Transverse colon (tissue), 4 donors: ENCODE measurements at places on chromosomes 2 and 18.

- no peak for DNase-seq
Observed at GRCh38 chr2:191901031-191901430, 54.1 kb upstream of the CAVIN2 start.

GRCh38 chr2:203823173-203823572, 44.4 kb upstream of the CTLA4 start:
- DNase-seq: no peak

GRCh38 chr18:78199611-78200010, 780.0 kb upstream of the SALL3 start:
- DNase-seq: no peak

GRCh38 chr18:941331-941730, 36.7 kb downstream of the ADCYAP1 start:
- DNase-seq: no peak

- DNase-seq: no peak
Observed at GRCh38 chr2:85981579-85982247, 92.9 kb upstream of the ST3GAL5 start.

GRCh38 chr2:144771348-144771747, 251.4 kb upstream of the ZEB2 start:
- no peak for DNase-seq

DNA sequence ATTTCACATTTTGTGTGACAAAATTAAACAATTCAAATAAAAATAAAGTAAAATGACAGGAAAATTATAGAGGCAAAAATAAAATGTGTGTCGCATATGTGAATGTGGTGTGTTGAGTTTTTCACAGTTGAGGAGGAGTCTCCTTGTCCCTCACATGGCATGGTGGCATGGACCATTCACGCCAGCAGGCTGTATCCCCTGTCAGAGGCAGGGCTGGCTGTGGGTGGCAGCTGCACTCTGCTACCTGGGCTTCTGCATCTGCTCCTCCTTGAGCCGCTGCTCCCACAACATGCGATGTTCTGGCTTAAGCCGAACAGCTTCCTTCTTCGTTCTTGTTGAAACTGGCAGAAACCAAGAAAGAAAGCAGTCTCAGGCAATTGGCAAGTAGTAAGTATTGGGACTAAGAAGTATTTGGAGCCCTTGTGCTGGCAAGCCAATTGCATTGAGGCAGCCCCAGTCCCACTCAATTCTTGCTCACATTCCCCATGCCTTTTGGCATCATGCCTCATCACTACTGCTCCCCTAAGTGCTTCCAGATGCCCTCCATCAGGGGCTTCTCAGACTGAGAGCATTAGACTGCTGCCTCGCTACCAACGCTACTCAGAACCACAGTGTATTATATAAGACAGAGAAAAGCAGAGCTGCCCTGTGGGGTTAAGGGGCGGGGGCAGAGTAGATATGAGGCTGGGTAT, 177.9 kb upstream of the NABP1 start:
- DNase-seq: no peak

GRCh38 chr2:231286964-231287363, 88.5 kb downstream of the ARMC9 start:
- no peak for DNase-seq

GRCh38 chr18:21265971-21266673, 24.1 kb downstream of the GREB1L start:
- no peak for DNase-seq

DNA sequence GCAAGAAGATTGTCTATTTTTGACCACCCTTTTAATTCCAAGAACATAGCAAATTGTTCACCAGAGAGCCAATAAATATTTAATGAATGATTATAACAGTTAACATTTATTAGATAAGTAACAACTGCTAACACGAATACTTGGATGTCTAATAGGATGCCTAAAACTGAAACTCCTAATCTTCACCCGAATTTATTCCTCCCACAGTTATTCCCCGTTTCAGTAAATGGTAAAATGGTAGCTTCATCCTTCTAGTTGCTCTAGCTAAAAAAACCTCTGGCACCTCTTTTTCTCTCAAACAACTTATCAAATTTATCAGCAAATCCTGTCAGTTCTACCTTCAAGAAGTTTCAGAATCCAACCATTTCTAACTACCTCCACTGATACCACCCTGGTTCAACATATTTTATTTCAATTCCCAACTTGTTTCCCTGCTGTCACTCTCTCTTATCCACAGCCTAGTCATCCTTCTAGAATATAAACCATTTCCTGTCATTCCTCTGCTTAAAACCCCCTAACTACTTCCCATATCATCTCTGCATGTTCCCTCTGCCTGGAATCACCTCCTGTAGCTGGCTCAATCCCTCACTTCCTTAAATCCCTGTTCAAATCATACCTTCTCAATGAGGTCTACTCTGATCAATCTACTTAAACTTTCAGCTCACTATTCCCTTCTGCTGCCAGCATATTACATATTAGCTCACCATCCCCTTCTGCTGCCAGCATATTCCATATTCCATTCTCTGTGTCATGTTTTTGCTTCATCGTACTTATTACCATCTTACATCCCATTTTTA, 93.8 kb downstream of the ROCK2 start:
- no peak for DNase-seq

GRCh38 chr18:79523206-79523735, 127.5 kb downstream of the NFATC1 start:
- no peak for DNase-seq

DNA sequence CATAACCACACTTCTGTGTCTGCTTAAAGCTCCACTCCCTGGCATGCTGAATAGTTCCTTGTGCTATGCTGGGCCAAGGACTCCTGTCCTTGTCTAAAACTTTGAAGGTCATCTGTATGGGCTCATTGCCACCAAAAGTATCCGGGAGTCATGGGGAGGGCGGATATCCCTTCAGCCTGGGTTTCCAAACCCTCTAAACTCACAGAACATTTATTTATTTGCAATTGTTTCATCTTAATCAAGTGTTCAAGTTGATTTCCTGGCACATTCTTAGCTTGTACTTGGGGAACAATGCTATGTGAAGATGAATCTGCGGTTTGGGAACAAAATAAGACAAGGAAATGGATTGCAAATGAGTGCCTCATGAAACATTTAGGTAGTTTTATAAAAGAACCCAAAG, 1.8 kb downstream of the NOSTRIN start:
- DNase-seq: no peak

- DNase-seq: no peak
Observed at GRCh38 chr2:151766437-151767153, 32.3 kb upstream of the NEB start.

DNA sequence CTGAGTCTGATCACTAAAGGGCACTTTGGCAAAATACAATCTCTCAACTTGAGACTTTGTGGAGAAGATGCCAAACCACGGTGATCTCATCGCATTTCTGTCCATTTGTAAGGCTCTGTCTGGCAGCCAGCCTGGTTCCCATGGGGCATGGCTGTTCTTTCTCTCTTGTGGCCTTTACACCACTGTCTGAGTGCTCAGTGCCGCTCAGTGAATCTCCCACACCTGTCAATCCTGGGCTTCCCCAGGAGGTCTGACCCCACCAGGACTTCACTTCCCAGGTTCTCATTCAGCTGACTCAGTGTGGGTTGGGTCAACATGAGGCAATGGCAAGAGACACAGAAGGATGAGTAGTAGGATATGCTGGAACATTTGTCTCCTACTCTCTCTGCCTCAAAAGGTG, 96.8 kb upstream of the TRIB2 start:
- DNase-seq: no peak

- DNase-seq: no peak
Observed at GRCh38 chr2:81979086-81979485, 1674.5 kb upstream of the LRRTM1 start.

GRCh38 chr2:69983392-69983966, 22.0 kb upstream of the ASPRV1 start:
- no peak for DNase-seq

- peak; percentile 2 for DNase-seq
Observed at GRCh38 chr2:240925191-240925567, 19.0 kb downstream of the CROCC2 start.

- DNase-seq: no peak
Observed at GRCh38 chr2:239537633-239538356, 137.0 kb upstream of the HDAC4 start.

- no peak for DNase-seq
Observed at GRCh38 chr2:8458503-8459459, 223.1 kb upstream of the ID2 start.

DNA sequence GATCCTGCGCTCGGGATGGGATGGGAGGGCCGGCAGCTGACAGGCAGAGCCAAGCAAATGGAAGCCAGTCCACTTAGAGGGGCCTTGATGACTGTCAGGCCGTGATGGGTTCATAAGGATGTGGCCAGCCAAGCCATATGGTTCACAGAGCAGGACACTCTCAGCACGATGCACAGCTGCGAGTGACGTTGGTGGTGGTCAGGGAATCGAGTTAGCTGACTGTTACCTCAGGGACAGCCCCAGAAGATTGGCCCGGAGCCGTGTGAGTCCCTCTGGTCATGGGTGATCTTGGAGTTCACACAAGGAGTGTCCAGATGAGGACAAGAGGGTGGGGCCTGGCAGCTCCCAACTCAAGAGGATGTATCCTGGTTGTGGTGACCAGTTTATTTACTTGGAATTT, 70.2 kb downstream of the TPGS2 start:
- no peak for DNase-seq

GRCh38 chr18:36281936-36282335, 15.6 kb upstream of the FHOD3 start:
- no peak for DNase-seq

GRCh38 chr18:56489893-56490292, 148.5 kb downstream of the TXNL1 start:
- DNase-seq: no peak

DNA sequence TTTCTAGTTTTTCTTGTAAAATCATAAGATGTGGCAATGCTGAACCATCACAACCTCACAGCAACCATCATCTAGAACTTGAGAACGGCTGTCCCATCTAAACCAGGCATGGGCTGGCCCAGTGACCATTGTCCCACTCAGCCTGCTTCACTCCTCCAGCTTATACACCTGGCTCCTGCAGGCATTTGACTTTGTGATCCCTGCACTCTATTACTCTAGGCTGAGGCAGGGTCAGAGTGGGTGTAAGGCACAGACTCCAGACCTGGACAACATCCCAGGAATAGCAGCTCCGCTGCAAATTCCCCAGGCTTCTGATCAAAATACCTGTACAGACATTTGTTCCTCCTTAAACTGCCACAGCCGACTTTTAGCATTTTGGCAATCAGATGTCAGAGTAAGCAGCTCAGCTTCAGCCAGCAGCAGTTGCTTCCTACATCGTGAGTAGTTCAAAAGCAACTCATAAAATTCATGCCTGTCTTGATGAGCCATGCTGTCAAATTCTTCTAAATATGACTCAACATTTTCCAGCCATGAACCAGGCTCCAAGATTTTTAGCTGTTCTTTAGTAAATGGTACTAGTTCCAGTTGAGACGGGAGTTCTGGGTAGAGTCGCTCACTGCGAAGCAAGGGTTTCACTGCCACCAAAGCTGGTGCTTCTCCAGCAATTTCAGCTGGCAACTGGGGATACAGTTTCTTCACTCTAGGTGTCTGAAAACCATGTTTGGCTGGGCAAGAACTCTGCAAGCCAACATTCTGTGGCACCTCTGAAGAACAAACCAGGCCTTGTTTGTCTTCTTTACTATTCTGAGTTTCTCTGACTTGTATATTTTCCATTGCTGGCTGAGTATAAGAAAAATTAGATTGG, 12.8 kb downstream of the EPG5 start:
- DNase-seq: no peak

DNA sequence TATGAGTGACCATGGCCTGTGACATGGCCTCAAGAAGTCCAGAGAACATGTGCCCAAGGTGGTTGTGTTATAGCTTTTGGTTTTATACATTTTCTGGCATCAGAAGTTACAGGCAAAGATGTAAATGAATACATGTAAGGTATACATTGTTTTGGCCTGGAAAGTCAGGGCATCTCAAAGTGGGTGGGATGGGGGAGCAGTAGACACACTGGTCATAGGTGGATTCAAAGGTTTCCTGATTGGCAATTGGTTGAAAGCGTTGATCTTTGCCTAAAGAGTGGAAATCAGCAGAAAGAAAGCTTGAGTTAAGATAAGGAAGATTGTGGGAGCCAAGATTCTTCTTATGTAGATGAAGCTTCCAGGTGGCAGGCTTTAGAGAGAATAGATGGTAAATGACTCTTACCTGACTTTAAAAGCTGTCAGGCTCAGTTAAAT, 62.1 kb upstream of the DYNAP start:
- no peak for DNase-seq

GRCh38 chr2:8241317-8241716, 440.5 kb upstream of the ID2 start:
- no peak for DNase-seq

- no peak for DNase-seq
Observed at GRCh38 chr18:31491586-31491985, 6.4 kb upstream of the DSG2 start.

DNA sequence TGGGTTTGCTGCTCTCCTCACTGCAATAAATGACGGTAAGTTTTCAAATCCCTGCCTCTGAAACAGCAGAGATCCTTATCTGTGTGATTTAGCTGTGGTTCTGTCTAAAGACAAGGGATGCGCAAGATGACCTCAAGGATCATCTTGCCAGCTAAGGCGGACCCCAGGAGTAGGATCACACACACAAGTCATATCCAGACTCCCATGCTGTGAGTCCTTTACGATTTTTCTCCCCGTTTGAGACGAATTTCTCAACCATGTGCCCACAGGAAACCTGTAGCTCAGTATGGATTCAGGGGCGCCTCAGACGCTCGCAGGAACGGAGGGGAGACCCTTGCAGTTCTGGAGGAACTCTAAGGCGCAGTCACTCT, 11.1 kb upstream of the DCTN1 start:
- DNase-seq: no peak

GRCh38 chr2:429142-429541, 141.3 kb upstream of the ALKAL2 start:
- no peak for DNase-seq

- no peak for DNase-seq
Observed at GRCh38 chr2:127027715-127028114, 79.2 kb downstream of the BIN1 start.

- peak; percentile 46 for DNase-seq
Observed at GRCh38 chr2:237700512-237701032, 73.2 kb downstream of the LRRFIP1 start.

DNA sequence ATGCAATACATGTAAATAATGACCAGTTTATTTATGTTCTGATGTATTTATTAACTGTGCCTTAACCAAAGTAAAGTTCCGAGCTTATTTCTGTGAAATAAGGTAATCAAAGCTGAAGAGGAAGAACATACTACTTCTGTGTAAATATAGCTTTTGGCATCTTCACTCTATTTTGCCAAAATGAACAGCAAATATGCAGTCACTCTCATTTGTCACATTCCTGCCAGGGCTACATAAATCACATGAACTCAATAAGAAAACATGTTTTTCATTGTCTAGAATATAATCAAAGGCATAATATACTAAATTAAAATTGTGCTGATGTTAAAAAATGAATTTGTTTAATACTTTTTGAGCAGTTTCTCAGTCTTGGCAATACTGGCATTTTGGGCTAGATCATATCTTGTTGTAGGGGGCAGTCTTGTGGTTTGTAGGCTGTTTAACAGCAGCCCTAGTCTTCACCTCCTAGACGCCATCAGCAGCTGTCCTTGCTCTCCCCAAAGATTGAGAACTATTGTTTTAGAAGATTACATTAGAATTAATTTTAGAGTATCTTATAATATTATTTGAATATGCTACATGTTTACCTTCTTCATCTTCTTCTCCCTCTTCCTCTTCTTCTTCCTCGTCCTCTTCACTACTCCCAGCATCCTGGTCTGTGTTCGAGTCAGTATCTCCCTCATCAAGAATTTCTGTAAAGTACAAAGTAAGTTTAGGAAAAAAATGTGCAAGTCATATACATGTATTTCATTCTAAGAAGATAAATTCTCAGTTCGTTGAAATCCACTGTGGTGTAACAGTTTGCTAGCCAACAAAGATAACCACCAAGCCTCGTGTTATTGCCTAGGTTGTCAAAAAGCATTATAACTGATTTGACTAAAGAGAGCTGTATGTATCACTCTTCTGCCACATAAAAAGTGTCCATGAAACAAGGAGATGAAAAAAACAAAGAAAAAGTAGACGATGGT, 41.5 kb downstream of the CWC22 start:
- DNase-seq: no peak
